CMK (cell line): ENCODE measurements at places on chromosomes 2 and 18.

- no peak for DNase-seq
Observed at GRCh38 chr2:123609077-123609476, 416.0 kb upstream of the CNTNAP5 start.

DNA sequence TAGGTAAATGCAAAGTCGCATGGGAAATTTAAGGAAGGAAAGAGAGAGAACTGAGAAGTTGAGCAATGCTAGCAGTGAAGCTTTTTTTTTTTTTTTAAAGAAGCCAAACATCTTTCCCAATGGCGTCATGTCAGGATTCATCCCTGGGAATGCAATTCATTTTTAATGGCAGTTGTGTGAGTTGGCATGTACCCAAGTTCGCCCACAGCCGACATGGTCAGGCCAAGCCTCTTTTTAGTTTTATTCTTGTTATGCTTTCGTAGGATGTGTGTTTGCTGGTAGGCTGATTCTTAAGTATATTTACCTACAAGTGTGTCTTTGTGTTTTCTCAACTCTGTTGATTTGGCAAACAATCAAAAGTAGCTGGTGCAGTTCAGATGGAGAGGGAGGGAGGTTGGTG is 127.6 kb upstream of the ITGA6 start:
- DNase-seq, result no peak

GRCh38 chr2:233807966-233808935 is 30.1 kb downstream of the MROH2A start:
- no peak for DNase-seq

DNA sequence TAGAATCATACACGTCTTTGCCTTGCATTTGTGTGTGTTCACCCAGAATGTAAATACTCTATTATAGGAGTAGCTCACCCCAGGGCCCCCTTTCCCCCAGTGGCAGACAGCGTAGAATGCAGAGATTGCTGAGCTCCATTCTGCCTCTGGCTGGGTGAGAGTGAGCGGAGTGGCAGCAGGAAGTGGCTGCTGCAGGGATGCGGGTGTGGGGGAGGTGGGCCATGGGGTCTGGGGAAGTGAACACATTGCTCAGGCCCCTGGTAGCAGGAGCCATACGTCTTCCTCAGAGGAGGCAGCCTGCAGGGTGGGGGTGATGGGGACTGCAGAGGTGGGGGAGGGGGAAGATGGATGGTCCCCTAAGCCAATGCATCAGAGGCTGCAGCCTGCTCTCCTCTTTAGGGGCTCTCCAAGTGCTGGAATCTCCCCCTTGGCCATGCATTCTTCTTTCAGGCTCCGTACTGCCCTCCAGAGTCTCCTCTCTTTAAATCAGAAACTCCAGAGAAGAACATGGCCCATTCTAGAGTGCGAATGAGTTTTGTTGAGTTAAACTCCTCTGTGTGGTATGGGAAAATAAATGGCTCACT is 72.2 kb downstream of the CELF4 start:
- DNase-seq, result no peak

DNA sequence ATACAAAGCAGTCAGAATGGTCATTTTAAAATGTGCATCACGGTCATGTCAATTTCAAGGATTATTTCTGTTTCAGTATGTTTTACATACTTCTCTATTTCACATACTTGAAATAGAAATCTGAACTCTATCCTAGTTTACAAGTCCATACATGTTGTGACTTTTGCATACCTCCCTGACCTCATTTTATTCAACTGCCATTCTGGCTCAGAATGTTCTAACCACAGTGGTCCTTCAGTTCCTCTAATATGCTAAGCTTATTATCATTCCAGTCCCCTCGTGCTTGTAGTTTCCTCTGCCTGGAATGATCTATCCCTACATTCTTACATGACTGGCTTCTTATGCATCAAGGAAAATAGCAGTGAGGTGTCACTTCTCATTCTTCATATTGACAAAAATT is 295.6 kb downstream of the KIAA1328 start:
- no peak for DNase-seq

GRCh38 chr2:19686439-19686838 is 215.3 kb downstream of the TTC32 start:
- DNase-seq, result no peak

DNA sequence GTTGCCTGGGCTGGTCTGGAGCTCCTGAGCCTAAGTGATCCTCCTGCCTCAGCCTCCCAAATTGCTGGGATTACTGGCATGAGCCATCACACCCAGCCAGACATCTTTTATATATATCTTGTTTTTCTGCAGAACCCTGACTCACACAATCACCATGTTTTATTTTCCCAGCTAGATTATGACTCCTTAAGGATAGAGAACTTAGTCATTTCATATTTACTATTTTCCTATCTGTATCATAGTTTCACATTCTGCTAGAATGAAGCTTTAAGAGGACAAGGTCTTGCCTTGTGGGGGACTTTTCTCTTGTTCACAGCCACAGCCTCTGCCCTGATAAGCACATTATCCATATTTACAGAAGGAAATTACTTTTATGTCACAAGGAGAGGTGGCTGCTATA is 73.9 kb downstream of the LBH start:
- no peak for DNase-seq

- no peak for DNase-seq
Observed at GRCh38 chr2:164694275-164694695, 73.0 kb upstream of the GRB14 start.

GRCh38 chr2:234579231-234579962 is 82.5 kb upstream of the ARL4C start:
- DNase-seq, result no peak

GRCh38 chr18:48569915-48570264 is 31.1 kb downstream of the CTIF start:
- DNase-seq, result no peak

- DNase-seq, result no peak
Observed at GRCh38 chr2:31322371-31322770, 88.4 kb downstream of the EHD3 start.

GRCh38 chr2:202624133-202624532 is 10.6 kb upstream of the FAM117B start:
- DNase-seq, result no peak

DNA sequence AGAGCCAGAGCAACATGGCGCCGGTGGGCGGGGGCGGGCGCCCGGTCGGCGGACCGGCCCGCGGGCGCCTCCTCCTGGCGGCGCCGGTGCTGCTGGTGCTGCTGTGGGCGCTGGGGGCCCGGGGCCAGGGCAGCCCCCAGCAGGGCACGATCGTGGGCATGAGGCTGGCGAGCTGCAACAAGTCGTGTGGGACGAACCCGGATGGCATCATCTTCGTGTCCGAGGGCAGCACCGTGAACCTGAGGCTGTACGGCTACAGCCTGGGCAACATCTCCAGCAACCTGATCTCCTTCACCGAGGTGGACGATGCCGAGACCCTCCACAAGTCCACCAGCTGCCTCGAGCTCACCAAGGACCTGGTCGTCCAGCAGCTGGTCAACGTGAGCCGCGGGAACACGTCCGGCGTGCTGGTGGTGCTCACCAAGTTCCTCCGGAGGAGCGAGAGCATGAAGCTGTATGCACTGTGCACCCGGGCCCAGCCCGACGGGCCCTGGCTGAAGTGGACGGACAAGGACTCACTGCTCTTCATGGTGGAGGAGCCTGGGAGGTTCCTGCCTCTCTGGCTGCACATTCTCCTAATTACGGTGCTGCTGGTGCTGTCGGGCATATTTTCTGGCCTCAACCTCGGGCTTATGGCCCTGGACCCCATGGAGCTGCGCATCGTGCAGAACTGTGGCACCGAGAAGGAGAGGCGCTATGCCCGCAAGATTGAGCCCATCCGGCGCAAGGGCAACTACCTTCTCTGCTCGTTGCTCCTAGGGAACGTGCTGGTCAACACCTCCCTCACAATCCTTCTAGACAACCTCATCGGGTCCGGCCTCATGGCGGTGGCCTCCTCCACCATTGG is 507 bp downstream of the CNNM4 start:
- no peak for DNase-seq

DNA sequence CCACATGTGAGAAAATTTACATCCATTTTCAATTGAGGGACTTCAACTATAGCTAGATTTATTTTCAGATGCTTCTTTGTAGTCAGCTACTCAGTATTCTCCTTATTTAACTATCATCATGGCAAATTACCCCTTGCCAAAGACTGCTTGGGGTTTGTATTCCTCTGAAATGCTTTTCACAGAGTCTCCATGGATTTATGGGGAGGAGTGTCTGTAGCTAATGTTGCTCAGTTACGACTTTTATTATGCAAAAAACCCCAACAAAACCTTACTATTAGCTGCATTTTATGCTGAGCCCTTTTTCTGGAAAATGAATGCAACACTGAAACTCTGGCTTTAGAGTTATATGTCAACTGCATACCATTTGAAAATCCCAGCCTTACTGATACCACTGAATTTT is 78.6 kb downstream of the RFTN2 start:
- no peak for DNase-seq
